Activated CD8-positive, alpha-beta memory T cell treated with anti-CD3 and anti-CD28 coated beads for 4 hours (primary cell): ENCODE measurements at places on chromosomes 1 and 21.

- no peak for DNase-seq
Measured at GRCh38 chr1:90246069-90246468, 251.2 kb downstream of the ZNF326 start.

GRCh38 chr1:89761901-89762300 lies 58.9 kb upstream of the LRRC8D start:
- no peak for DNase-seq

- DNase-seq = peak; percentile 77
Measured at GRCh38 chr1:26900001-26900814, at the start of gene GPATCH3. GPATCH3 (minus strand) TSS chr1:26900467; CDS start chr1:26900442, 25 bp downstream.

- DNase-seq = no peak
Measured at GRCh38 chr1:188027613-188028012, 1198.9 kb downstream of the PLA2G4A start.

GRCh38 chr1:84398175-84399155 lies at the start of gene DNASE2B:
DNASE2B (plus strand) TSS chr1:84398484; CDS start chr1:84398565, 81 bp downstream.
- no peak for DNase-seq

DNA sequence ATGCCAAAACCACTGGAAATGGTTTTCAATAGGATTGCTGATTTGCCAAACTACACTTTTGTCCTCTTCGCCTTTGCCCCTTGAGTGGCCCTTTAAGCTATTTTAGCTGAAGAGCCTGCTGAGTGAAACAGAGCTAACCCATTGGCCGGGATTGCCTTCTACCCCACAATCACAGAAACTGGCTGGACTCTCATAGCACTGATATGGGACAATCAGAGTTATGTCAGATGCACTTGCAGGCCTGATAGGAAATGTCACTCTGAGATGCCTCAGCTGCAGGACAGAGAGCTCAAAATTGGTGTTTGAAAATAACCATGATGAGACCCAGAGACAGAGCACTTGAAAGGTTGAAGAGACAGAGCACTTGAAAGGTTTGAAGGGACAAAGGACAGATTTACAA lies 354.4 kb downstream of the BRINP2 start:
- no peak for DNase-seq

- no peak for DNase-seq
Measured at GRCh38 chr1:204356997-204357396, 2.7 kb downstream of the PLEKHA6 start.

GRCh38 chr1:198101716-198102453 lies 54.9 kb upstream of the NEK7 start:
- DNase-seq = no peak

DNA sequence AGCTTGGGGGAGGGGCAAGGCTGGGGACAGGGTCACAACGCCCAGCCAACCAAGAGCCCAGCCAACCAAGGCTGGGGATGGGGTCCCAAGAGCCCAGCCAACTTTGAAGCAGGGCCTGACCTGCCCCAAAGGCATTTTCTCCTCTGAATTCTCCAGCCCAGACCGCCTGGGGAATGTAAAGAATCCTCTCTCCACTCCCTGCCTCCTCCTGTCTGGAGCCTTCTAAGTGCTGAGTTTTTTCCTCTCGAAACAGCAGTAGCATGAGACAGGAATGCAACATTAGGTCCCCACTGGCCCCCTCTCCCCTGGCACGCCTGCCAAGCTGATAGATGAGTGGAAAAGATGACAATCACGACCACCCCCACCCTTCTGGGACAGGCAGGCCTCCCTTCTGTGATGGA lies 17.0 kb downstream of the C1orf198 start:
- DNase-seq = no peak

- DNase-seq = peak; percentile 27
Measured at GRCh38 chr1:155859881-155860871, 809 bp downstream of the SYT11 start.

- DNase-seq = no peak
Measured at GRCh38 chr1:15662477-15662876, 21.6 kb upstream of the PLEKHM2 start.

DNA sequence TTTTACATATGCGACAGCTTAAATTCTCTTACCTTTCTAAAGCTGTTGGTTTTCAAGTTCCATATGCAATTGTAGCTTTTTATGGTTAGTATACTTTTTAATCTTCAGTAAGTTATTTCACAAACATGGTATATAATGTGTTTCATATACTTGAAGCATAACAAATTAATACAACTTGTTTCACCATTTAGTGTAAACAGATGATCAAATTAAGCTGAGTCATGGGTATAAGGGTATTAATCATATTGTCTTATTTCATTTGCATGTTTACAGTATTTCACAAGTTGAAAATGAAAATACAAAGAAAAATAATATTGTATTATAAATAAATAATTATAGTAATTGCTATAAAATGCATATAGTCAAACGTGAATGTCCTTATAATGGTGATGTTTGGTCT lies 92.1 kb downstream of the PTPRC start:
- DNase-seq = no peak

DNA sequence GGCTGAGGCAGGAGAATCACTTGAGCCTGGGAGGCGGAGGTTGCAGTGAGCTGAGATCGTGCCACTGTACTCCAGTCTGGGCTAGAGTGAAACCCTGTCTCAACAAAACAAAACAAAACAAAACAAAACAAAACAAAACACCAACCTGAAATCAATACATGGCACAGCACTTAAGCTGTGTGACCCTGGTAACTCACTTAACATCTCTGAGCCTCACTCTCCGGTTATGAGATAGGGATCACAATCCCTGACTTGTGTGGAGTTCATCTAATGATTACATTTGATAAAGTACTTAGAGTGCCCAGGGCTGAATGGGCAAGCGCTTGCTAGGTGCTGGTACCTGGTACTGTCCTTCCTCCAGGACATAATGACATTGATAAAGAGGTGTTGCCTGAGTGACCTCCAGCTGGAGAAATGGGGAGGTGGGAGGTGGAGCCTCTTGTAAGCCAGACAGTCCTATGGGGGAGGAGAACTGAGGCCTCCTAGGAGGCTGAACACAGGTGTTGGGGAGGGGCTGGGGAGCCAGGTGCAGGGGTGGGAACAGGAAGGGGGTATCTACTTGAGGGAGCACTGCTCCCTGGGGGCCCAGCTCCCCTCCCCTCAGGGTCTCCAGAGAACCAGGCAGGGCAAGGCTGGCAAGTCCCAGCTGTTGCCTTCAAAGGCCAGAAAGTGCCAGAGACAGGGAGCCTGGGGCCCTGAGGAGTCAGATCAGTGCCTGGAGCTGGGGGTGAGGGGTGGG lies 17.9 kb downstream of the FOXO6 start:
- DNase-seq = no peak

DNA sequence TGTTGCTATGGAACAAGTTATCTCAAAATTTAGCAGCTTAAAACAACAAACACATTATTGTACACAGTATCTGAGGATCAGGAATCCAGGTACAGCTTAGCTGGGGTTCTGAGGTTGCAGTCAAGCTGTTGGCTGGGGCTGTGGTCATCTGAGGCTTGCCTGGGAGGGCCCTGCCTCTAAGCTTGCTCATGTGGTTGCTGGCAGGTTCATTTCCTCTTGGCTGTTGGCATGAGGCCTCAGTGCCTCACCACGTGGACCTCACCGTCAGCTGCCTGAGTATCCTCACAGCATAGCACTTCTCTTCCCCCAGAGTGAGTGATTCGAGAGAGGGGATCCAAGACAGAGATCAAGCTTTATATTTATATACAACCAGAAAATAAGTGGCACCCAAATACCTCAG lies 18.6 kb downstream of the NTPCR start:
- no peak for DNase-seq

- DNase-seq = peak; percentile 33
Measured at GRCh38 chr1:17207966-17208418, 3.1 kb downstream of the PADI1 start.

- no peak for DNase-seq
Measured at GRCh38 chr1:82059959-82060358, 259.2 kb downstream of the ADGRL2 start.

DNA sequence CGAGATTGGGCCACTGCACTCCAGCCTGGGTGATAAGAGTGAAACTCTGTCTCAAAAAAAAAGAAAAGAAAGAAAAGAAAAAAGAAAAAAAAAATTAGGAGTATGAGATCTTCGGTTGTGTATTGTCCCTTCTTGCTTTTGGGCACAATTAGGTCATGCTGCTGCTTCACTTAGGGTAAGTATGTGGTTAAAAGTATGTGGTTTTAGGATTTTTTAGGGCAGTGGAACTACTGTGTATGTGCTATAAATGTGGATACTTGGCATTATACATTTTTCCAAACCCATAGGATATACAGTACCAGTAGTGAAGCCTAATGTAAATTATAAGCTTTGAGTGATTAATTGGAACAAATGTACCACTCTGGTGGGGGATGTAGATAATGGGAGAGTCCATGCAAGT lies 31.2 kb downstream of the VANGL2 start:
- DNase-seq = no peak

GRCh38 chr1:179588425-179589024 lies 3.1 kb upstream of the TDRD5 start:
- no peak for DNase-seq
